Kidney tubule cell (primary cell): ENCODE measurements at places on chromosomes 7 and 10.
A peak's percentile ranks its signal among the peaks of the same experiment; 100 is the strongest.

DNA sequence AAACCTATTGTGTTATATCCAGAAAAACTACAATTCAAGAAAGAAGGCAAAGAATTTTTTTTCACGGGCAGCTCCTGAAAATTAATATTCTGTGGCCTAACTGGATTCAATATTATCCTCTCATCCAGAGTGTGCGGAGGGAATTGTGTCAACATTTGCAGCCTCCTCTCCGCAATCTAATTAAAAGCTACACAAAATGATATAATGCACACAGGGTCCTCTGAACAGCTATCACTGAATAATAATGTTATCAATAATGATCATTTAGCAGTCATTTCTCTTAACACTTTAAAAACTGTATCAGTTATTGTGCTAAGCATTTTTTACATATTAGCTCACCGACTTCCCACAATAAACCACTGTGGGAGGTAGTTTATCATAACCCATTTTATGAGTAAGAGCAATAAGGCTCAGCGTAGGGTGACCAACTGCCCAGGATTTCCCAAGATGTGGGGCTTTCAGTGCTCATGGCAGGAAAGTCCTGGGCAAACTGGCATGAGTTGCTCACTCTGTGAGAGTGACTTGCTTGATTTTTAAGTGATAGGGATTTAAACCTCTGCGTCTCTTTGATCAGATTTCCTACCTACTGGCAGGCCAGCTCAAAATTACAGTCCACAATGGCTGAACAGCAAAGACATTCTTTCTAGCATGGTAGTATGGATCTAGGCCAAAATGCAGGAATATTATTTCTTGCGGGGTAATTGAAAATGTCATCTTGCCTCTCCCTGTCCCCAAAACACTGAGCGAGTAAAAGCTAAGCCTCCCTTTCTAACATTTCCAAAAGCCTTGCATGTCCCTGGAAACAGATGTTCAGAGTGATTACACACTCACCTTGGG is 65.7 kb downstream of the AOAH start:
- peak; percentile 98 for DNase-seq

DNA sequence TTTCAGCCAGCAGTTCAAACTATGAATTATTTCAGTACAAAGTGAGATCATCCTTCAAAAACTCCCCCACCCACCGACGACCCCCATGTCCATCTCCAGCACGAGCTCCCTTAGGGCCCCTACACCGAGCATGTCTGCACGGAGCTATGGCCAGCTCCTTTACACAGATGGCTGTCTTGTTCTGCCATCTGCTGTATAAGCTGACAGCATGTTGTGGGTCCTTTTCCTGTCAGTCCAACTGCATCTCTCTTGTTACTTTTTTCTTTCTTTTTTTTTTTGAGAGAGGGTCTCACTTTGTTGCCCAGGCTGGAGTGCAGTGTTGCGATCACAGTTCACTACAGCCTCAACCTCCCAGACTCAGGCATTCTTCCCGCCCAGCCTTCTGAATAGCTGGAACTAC is 21.6 kb downstream of the NPC1L1 start:
- no peak for DNase-seq

DNA sequence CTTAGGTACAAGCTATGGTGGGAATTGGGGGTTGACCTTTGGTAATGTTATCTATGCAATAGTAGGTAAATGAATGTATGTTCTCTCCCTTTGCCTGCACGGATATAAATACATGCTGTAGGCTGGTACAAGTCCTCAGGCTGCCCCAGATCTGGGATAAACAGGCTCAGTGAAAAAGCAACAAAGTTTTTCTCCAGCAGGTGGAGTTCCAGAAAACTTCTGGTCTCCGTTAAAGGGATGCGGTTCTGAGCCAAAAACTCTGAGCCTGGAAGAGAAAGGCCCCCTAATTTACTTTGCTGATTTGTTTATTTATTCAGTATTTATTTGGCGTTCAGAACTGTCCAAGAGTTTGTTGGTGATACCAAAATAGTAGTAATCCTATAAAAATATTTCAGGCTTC is 204.7 kb downstream of the ADRA2A start:
- DNase-seq, result no peak

DNA sequence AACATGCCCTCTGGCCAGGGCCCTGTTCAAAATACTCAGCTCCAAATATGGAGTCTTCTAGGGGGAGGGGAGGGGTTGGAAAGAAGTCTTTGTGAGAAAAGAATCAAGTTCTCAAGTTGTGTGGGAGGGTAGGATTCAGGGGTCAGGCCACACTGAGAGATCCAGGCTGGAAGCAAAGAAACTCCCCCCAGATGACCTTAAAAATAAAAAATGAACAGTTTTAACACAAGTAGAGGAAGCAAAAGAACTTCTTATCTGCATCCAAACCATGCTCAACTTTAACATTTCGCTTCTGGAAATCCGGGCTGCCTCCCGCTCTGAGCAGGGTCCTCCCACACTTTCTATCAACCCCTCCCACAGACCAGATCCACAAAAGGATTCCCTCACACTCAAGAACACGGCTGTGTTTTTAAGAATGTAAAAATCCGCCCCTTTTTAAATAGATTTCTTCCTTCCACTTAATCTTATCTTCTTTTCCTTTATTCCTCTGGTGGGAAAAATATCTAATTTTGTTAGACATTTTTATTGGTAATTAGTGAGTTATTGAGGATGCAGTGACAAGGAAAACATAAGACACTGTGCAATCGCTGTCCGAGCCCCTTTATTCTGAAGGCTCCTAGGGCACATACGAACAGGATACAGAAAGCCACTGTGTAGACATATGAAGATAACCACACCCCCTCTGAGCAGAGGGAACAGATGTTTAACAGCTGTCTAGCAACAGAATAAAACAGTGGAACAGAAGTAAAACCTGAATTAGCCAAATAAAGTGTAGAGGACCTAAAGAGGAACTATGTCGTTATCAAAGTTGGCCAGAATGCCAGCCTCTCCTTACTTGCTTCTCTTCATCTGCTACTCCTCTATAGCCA is 43.8 kb downstream of the CYTH3 start:
- no peak for DNase-seq

DNA sequence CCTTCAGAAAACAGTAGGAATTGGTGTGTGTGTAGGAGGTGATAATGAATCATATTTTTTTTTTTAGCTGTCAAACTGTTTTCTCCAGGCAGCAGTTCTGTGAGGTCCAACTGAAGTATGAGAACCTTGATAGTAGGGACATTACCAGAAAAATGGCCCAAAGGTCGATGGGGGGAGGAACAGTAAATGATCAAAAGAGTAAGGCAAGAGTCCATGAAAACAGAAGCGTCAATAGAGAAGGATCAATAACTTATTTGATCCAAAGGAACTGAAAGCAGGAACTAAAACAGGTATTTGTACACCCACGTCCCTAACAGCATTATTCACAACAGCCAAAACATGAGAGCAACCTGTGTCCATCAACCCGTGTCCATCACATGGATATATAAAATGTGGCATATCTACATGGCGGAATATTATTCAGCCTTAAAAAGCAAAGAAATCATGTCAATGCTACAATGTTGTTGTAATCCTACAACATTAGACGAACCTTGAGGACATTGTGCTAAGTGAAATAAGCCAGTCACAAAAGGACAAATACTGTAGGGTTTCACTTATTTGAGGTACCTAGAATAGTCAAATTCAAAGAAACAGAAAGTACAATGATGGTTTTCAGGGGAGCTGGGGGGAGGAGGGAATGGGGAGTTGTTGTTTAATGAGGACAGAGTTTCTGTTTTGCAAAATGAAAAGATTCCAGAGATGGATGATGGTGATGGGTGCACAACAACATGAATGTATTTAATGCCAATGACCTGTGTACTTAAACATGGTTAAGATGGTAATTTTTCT is 214.0 kb upstream of the KLF14 start:
- DNase-seq, result no peak

DNA sequence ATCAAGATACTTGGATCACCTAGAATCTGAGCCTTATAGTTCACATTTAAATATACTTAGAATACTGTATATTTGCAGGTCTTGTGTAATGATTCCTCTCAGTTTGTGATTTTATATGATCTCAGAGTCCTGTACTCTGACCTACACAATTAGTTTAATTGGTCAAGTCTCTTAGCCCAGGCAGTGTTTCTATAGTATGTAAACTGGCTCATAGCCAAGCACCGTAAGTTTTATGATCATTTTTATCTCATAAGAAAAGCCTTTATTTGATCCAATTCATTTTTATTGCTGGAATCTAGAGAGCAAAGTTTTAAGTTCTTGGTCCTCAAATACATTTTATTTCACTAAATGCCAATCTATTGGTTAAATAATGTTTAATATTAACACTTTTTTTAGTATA is 242.2 kb downstream of the MALRD1 start:
- DNase-seq, result no peak

DNA sequence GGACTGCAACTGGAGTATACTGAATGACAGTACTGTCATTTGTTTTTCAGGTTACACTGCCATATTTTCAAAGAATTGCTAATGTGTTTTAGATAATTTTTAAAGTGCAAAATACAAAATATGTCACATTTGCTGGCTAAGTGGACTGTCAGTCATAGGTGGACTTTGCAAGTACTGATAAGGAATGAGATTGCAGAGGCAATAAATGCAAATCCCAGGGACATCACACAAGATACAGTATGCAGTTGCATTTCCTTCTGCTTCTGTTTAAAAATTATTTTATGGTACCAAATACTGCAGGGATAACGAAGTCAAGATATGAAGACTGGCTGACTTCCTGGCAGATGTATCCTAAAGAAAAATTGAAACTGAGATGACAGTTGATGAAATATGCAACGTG is 237.6 kb upstream of the MAGI2 start:
- DNase-seq, result no peak
